ENCODE measurements at places on chromosomes 2 and 18. TPM values are rescaled to one million over a fixed set of nuclear protein-coding genes. Genes with fewer than 3 reads are reported as not detected.

DNA sequence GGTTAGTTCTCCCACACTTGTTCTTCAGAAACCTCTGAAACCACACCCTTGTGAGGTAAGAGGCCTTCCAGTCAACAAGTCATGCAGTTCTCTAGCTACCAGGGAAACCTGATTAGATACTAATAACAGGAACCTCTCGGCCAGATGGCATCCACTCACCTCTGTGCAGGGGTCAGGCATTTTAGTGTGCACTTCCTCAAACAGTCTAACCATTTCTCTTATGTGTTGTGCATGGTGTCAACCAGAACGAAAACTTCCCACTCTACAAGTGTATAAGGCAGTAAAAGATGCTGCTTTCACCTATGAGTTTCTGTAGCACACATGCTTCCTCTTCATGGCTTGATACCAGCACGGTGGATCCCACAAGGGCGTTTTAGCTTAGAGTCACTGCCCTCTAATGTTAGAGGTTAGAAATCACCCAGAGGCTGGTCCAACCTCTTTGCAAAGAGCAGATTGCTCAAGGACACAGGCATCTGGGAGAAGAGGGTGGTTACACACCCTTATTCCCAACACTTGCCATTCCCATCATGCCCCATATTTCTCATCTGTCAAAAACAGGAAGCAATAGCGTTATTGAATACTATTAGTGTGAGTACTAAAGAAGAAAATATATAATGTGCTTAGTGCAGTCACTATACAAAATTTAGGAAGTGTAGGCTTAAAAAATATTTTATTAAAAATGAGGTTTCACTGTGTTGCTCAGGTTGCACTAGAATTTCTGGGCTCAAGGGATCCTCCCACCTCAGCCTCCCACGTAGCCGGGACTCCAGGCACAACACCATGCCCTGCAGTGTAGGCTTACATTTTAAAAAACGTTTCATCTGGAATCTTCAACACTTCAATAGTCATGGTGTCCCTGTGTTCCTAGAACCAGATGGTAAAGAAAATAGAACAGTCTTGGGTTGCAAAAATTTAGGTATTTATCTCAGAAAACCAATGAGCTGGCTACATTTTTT lies 34.5 kb upstream of the RAB31 start:
- no peak for DNase-seq

DNA sequence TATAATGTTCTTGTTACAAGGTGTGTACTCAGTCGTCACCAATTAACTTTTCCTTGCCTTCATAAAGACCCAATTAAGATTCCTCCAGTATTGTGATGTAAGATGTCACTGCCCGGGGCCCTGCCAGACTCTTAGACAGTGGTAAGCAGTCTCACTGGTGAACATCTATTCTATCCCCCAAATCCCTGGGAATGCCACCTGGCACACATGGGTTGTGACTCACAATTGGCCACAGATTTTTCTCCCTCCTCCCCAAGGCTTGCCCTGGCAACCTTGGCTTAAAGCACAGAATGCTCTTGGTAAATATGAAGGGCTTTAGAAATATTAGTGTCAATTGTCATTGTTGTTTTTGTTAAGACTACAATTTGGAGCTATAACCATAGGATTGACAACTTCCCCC lies 287.9 kb downstream of the ETAA1 start:
- no peak for DNase-seq

Gene EML6
- total RNA-seq: 2.5 TPM

DNA sequence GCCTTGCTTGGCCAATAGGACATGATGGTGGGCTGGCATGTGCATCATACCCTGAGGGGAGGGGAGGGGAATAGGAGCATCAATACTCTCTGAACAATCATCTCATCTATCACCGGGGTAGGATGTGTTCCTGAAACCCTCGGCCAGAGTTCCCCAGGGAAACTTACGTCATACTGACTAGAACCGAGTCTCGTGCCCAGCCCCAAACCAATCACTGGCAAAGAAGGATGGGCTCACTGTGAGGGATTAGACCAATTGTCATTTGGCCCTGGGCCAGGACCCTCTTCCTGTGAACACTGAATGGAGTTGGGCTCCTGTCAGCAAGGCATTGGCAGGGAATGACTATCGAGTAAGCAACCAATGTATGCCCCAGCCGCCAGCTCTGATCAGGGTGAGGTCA lies 261.5 kb downstream of the MYCN start:
- no peak for DNase-seq

DNA sequence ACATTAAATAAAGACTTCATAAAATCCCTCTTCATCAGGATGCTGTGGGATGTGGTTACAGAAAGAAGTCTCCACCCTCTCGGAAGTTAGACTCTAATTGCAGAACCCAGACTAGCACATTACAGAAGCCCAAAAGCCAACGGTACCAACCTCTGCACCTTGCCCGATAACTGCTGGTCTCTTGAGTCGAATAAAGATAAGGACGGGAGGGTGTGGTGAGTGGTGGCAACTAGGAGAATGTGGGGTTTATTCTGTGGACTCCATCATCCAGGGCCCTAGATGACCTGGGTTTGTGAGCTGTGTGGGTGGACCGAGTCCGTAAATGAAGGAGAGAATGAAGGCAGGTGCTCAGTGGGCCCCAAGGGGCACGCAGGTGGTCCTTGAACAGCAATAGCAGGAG lies 462.8 kb upstream of the ID2 start:
- DNase-seq: no peak

DNA sequence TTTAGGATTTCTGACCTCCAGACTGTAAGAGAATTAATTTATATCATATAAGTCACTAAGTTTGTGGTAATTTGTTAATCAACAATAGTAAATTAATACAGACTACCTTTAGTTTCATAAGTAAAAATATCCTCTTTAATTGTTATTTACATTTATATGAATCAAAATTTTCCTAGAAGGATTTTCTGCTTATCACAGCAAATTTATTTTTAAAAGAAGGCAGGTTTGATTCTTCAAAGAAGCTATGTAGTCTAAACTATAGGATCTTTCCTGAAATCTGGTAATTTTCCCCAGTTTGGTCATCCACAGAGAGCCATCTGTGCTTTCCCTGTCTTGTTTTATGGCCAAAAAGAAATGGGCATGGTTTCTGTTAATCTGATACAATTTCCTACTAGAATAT lies 13.1 kb upstream of the VRK2 start:
- DNase-seq: no peak

Gene INPP1
- total RNA-seq: 3.4 TPM

GRCh38 chr2:85865539-85866164 lies 23.1 kb downstream of the ST3GAL5 start:
- no peak for DNase-seq

DNA sequence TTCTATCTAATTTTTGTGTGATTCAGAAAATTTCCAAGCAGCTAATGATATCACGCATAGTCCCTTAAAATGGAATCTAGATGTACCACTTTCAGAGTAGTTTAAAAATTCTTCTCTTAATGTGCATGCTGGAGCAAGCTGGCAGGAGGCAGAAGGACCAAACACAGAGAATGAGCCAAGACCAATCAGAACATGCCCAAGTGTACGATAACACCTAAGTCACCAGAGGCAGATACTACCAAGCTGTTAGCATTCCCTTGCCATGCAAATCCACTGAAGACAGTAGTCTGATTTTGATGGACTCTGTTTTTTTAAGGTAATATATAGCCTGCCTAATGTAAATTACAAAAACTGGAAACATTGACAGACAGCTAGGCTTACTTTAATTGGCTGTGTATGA lies 109.3 kb downstream of the DNAH7 start:
- DNase-seq: no peak

DNA sequence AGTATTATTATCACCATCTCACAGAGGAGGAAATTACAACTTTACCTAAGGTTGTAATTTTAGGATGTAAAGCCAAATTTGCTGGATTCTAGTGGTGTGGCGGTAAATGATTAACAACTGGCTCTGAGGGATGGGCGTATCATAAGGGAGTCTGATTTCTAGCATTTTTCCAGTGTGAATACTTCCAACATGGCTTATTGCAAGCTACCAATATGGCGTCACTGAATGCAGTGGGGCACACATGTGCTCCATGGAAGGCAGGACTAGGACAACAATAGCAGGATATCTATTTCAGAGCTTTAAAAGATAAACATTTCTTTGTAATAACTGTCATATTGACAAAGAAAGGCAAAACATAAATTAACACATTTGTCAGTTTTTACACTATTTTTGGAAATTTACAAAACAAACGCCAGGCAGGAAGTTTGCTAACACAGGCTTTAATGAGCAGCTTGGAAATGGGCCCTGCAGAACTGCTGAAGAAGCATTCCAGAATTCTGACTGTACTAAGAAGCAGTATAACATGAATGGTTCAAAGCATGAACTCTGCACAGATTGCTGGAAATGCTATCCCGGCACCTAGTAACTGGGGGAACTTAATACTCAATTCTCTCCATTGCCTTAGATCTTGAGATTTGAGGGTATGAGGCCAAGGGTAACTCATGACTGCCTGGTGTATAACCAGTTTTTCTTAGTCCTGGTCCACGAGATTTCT lies 439.3 kb upstream of the MAP2 start:
- no peak for DNase-seq

DNA sequence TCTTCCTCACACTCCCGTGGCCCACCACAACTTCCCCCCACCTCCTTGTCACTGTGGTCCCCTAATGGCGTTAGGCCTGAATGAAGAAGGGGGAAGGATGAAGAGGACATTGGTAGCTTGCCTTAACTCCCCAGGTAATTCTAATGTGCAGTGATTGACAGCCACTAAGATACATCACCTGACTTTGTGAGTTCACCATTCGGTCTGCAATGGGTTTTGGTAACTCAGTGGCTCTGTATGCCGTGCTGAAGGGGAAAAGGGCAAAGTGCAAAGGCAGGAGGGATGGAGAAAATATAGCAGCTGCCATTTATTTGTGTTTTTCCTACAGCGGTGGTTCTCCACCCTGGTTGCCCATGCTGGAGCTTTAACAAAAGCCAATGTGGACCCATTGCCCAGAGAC lies 42.2 kb downstream of the ABCG8 start:
- no peak for DNase-seq

DNA sequence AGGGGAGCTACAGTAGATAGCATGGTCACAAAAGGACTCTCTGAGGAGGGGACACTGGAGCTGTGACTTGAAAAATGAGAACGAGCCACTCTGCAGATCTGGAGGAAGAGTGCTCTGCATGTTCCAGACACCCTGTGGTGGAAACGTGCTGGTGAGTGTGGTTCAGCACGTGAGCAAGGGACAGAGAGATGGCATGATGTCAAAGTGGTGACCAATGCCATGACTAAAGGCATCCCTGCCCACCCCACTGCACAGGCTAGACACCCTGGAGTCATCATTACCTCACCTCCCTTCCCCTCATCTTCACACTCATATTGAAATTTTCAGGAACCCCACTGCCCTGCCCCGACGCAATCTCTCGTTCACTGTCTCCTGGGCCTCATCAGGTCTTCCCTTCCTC lies 56.5 kb downstream of the SLC4A5 start:
- no peak for DNase-seq

- DNase-seq: no peak
These were observed 25.0 kb upstream of the ASXL2 start for GRCh38 chr2:25903216-25903776.

- DNase-seq: no peak
These were observed 215.3 kb downstream of the TTC32 start for GRCh38 chr2:19686439-19686838.

Gene CERKL
- total RNA-seq: not detected

DNA sequence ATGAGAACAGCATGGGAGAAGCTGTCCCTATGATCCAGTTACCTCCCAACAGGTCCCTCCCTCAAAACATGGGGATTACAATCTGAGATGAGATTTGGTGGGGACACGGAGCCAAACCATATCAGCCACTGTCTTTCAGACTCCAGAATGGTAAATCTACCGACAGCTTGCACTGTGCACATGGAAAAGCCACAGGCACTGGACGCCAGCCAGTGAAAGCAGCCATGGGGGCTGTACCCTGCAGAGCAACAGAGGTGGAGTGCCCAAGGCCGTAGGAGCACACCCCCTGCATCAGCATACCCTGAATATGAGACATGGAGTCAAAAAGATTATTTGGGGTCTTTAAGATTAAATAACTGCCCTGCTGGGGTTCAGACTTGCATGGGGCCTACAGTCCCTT lies 218.4 kb downstream of the PDE1A start:
- no peak for DNase-seq

- DNase-seq: no peak
These were observed 22.3 kb downstream of the QPCT start for GRCh38 chr2:37366773-37367172.

Gene FBXO15
- 0.96 TPM for total RNA-seq

DNA sequence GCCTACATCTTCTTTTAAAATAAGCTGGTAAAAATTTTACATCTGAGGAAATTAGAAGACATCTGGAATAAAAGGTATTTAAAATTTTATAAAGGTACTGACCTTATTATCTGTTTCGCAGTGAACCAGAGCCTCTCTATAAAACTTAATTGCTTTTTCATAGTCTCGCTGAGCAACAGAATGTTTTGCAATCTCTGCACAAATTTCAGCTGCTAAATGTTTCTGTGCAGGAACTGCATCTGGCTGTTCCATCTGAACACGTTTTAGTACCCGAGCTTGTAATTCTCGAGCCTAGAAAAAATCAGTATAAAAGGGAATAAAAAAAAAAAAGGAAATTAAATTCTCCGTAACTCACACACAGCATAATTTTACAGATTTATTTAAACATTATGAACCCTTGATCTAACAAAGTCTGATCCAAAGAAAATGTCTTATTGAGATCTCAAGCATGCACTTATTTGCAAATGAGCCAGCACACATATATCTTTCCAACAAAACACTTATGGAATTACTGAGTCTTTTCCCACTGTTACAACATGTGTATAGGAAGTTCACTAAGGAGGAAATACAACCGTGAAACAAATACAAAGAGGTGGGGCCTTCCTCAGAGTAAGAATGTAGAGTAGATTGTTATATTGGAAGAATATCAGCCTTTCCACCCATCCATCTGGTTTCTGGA lies 51.8 kb downstream of the TTC21B start:
- no peak for DNase-seq

DNA sequence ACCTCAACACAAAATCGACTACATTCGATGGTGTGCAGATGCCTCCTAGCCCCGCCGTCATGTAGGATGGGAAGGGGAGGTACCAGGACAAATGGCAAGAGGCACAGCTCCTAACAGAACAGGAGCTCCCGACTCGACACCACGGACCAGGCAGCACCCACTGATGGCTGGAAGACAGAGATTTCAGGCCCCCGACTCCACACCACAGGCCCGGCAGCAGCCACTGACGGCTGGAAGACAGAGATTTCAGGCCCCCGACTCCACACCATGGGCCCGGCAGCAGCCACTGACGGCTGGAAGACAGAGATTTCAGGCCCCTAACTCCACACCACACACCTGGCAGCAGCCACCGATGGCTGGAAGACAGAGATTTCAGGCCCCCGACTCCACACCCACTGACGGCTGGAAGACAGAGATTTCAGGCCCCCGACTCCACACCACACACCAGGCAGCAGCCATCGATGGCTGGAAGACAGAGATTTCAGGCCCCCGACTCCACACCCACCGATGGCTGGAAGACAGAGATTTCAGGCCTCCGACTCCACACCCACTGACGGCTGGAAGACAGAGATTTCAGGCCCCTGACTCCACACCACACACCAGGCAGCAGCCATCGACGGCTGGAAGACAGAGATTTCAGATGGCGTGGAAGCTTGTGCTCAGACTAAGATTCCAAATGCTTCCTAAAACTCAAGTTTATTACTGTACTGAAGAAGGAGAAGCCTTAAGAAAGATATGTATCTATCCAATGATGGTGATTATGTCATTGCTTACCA lies 135.5 kb downstream of the EIPR1 start:
- no peak for DNase-seq

Gene CREB1
- 85.0 TPM for total RNA-seq

- DNase-seq: no peak
These were observed 90.1 kb upstream of the ARL5A start for GRCh38 chr2:151918308-151918707.
